CD4-positive, alpha-beta T cell treated with Interleukin-21 for 1 hour (primary cell): ENCODE measurements at places on chromosomes 5 and 9.

DNA sequence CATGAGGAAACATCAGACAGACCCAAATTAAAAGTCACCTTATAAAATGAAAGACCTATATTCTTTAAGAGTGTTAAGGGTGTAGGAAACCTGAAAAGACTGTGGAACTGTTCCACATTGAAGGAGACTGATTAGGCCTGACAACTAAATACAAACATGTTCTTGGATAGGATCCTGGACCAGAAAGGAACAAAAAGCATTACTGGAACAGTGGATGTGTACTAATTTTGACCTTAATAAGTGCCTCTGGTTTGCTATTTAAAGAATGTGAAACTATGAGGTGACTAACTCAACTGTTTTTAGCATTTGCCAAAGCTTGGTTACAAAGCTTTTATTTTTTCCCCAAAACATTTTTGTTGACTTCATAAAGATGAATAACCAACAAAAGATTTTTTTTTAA is 340.6 kb downstream of the CAAP1 start:
- DNase-seq: no peak

GRCh38 chr5:125045646-125046045 is 299.2 kb upstream of the ZNF608 start:
- DNase-seq: no peak

GRCh38 chr5:174078416-174078815 is 32.9 kb downstream of the NSG2 start:
- no peak for DNase-seq

- DNase-seq: no peak
Observed at GRCh38 chr9:78542491-78543181, 245.7 kb downstream of the PSAT1 start.

DNA sequence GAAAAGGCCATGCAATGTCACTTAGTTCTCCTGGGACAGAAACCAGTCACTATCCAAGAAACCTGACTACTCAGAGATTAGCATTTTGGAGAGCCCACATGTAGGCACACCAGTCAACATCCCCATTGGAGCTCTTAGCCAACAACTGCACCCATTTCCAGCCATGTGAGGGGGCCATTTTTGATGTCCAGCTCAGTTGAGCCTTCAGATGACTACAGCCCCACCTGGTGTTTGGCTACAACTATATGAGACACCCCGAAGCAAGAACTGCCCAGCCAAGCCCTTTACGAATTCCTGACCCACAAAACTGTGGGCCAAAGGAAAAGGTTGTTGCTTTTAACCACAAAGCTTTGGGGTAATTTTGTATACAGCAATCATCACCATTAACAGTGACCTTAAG is 300.1 kb downstream of the ASTN2 start:
- no peak for DNase-seq

GRCh38 chr5:78648359-78649210 is at the start of gene LHFPL2:
Gene LHFPL2, minus strand, starts transcription at chr5:78648772. Its CDS starts 138,559 bp downstream, at chr5:78510213.
- no peak for DNase-seq

DNA sequence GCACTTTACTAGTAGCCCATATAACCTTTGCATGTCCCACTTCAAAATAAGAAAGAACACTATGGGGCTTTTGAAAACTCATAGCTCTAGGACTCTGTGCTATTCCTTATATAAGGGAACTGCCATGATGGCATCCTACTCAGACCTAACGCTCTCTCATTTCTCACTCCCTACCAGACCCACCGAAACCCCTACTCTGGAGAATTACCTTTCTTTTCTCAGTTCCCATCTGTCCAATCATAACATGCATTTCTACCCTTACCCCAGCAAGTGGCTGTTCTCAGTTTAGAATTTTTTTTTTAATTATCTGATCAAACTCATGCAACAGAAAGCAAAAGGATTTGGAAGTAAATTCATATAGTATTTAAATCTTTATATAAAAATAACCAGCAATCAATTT is 27.3 kb downstream of the CARNMT1 start:
- no peak for DNase-seq

- DNase-seq: no peak
Observed at GRCh38 chr5:81408496-81408895, 14.6 kb upstream of the ACOT12 start.
